Cardiac atrium fibroblast (primary cell): ENCODE measurements at places on chromosomes 11 and 22. TPM values are rescaled to one million over a fixed set of nuclear protein-coding genes. Genes with fewer than 3 reads are reported as not detected.

SLC22A6 gene
- total RNA-seq, result not detected in 2 replicates

OR52N4 gene
- total RNA-seq, result not detected in 2 replicates

TRIM29 gene
- not detected in 2 replicates for total RNA-seq

SLC22A8 gene
- not detected in 2 replicates for total RNA-seq

OR52H1 gene
- total RNA-seq, result not detected in 2 replicates

MLC1 gene
- total RNA-seq, result 1.1 and 1.6 TPM in 2 replicates

CCDC15 gene
- 0.97 and 3.1 TPM in 2 replicates for total RNA-seq

USP35 gene
- 5.2 and 6.2 TPM in 2 replicates for total RNA-seq

EHF gene
- not detected in 2 replicates for total RNA-seq

PLAAT2 gene
- not detected in 2 replicates for total RNA-seq

CARS1 gene
- total RNA-seq, result 65.0 and 69.3 TPM in 2 replicates

ZP1 gene
- total RNA-seq, result 0.18 and 0.81 TPM in 2 replicates

NEFH gene
- 0.81 and 2.3 TPM in 2 replicates for total RNA-seq

HORMAD2 gene
- total RNA-seq, result not detected in 2 replicates

TOB2 gene
- 21.8 and 33.2 TPM in 2 replicates for total RNA-seq

HBE1 gene
- total RNA-seq, result not detected in 2 replicates

TBX10 gene
- not detected in 2 replicates for total RNA-seq
